Fibroblast of skin of left quadriceps (primary cell): ENCODE measurements at places on chromosomes 2 and 18.

DNA sequence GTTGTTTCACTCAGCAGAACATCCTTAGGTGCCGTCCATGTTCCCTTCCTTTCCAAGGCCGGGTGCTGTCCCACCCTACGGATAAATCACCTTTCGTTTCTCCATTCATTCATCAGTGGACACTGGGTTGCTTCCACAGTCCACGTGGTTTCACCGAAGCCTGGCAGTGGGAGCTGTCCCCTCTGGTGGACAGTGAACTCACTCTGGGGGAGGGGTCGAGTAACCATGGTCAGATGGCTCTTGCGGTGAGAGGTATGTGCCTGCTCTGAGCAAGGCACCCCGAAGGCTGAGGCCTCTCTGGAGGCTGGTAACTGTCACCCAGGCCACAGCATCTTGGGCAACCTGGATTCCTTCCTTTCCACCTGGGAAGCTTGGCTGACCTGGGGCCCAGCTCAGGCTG is 61.5 kb upstream of the TWIST2 start:
- no peak for DNase-seq

DNA sequence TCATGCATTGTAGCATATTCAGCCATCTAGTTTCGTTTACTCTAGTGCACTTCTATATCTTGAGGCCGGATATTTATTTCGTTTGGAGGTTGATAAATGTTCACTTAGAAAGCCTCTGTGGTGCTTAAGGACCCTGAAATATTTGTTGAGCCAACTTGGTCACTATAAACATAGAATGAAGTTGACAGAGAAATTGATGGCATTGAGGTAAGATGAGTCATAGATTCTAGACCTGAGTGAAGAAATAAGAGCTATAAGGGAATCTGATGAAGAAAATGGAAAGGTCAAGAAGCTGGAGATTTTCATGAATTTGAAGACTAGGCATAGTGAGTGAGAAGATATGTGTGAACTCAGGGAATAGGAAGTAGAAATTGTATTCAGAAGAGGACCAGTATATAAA is 35.9 kb downstream of the EPC2 start:
- DNase-seq: no peak

DNA sequence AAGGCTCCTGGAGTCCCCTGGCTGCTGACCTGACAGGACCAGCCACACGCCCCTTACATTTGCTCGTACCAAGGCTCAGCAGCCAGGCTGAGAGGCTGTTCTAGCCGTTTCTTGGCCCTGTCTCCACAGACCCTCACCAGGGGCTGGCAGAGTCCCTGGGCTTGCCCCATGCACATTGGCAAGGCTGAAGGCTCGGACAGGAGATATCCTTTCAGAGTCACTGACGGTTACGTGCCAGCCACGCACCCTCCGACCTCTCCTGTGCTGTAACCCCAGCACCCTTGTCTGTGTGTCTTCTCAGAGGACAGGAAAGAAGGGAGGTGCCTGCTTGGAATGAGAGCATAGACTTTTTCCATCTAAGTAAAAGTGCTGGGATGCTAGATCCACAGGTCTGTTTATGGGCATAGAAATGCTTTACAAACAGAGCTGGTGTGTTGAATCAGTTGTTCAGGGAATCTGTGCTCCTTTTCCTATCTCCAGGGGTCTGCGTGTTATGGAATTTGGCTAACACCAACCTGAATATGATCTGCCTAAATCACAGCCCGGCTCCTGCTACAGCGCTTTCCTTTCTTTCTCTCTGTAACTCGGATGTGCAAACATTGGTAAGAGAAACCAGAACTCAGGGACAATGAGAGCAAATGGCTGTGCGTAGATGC is 41.0 kb downstream of the COPS8 start:
- DNase-seq: no peak

DNA sequence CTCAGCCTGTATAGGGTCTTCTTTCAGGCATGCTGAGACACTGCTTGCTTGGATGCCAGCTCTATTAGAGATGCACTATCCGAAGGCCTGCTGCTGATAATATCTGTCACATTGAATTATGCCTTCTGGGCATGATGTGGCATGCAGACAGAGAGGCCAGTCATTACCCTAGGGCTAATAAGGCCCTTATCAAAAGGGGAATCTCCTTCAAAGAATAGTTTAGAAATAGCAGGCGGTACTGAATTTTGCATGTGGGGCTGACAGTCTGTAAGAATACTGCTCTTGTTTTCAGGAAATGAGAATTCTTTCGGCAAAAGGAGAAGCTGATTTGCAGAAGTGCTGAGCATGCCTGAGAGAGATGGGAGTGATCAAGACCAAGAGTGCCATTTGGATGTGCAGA is 13.1 kb upstream of the LHCGR start:
- no peak for DNase-seq

- DNase-seq: no peak
These were observed 16.9 kb downstream of the GPR55 start for GRCh38 chr2:230908092-230908594.

DNA sequence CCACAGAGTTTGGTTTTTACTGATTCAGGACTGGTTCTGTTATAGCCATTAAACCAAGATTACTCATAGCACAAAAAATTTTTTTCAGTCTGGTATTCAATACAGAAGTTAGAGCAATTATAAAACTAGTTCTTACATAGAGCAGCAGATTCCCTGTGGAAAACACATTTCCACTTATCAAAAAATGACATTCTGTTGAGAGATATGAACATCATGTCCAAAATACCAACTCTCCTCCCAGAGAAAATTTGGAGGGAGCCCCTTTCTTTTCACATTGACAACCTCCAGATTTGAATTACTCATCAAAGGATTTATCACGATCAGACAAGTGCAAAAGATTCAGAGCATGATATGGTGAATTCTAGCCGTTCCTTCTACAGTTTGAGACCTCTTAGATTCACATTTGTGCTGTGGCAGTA is 126.8 kb upstream of the SERPINE2 start:
- peak; percentile 94 for DNase-seq

- no peak for DNase-seq
These were observed 165.0 kb downstream of the CDH19 start for GRCh38 chr18:66438711-66439536.

- DNase-seq: no peak
These were observed 445 bp downstream of the MEX3C start for GRCh38 chr18:51196811-51197660.
